ENCODE measurements at places on chromosomes 16 and 17.
A peak's percentile ranks its signal among the peaks of the same experiment; 100 is the strongest.

- no peak for DNase-seq
Measured at GRCh38 chr17:33055746-33056145, 64.1 kb downstream of the SPACA3 start.

GRCh38 chr17:57810721-57811637 is 38.9 kb downstream of the MRPS23 start:
- DNase-seq = no peak

DNA sequence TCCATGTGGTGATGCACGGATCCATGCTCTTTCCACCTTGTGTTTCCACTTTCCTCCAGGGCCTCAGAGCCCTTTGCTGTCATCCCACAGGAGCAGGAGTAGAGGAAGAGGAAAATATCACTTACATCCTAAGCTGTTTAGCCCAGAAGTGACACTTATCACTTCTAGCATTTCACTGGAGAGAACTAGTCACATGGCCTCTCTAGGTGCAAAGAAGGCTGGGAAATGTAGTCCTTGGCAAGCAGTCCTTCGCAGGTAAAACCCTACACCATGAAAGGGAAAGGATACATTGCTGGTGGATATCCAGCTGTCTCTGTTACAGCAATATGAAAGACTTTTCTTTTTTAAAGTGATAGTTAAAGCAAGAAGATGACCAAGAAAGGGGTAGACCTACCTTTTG is 185.9 kb downstream of the RGS9 start:
- DNase-seq = no peak

- peak; percentile 92 for DNase-seq
Measured at GRCh38 chr17:42101513-42102292, 3.4 kb upstream of the ZNF385C start.

GRCh38 chr16:20311548-20311947 is 15.8 kb downstream of the GP2 start:
- no peak for DNase-seq

- DNase-seq = no peak
Measured at GRCh38 chr16:85465328-85466303, 147.5 kb upstream of the GSE1 start.

- DNase-seq = no peak
Measured at GRCh38 chr16:87335625-87336433, 18.6 kb upstream of the C16orf95 start.

DNA sequence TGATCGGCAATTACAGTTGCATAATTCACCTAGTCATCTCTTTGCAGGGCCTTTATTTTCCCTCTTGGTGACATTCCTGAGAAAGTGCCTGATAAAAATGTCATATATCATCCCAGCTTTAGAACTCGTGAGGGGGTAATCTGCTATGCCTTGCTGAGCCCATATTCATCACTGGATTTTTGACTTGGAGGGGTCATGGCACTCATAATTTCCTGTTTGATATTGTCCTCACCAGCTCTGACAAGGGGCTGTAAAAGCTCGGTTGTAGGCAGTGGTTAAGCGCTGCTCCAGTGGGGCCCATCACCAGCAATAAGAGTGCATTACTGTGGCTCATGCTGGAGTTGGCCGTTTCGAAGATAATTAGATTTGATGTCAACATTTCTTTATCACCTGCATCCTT is 227.3 kb downstream of the IRX3 start:
- no peak for DNase-seq

DNA sequence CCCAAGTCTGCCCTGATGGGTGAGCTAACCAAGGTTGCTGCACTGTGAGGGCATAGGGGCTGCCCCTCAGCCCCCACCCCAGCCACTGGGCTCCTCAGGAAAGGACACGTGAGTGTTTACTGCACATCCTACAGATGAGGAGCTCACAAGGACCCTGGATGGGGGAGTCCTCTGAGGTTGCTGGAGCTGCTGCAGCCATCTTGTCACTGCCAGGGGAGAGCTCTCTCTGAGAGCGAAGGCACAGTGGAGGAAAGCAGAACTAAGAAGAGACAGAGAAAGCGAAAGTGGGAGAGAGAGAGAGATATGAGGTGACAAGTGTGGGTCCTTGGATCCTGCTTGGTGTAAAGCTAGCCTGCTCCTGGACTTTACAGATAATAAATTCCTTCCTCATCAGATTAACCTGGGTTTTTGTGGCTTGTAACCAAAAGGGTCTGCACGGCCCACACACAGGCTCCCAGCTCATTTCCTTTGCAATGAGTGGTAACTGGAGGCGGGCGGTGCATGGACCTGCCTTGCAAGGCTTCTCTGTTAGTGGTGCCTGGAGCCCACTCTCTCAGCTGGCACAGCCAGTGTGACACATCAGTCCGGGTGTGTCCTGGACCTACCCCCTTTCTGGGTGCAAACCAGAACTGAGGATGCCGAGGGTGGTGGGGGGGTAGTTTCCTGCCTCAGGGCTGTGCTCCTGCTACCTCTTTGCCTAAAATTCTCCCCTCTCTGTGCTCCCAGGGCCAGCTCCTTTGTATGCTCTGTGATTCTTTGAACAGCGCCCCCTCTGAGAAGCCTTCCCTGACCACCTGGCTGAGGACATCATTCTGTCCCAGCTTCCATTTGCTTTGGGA is 14.2 kb downstream of the SNX20 start:
- no peak for DNase-seq

DNA sequence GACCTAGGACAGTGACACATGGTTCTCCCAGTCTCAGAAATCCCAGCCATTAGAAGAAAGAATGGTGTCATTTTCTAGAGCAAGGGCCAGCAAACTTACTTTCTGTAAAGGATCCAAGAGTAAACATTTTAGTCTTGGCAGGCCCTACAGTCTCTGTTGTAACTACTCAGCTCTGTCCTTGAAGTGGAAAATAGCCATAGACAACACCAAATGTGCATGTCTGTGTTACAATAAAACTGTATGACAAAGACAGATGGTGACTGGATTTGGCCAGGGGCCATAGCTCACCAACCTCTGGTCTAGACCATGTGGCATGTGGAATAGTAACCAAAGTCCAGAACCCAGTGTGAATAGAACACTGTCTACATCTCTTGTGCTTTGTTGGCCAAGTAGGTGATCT is 286.5 kb downstream of the HS3ST4 start:
- DNase-seq = no peak

GRCh38 chr17:80931421-80932265 is 60.0 kb upstream of the CHMP6 start:
- no peak for DNase-seq

Measured in HAP-1 (cell line).